ENCODE measurements at places on chromosomes 16 and 17.

DNA sequence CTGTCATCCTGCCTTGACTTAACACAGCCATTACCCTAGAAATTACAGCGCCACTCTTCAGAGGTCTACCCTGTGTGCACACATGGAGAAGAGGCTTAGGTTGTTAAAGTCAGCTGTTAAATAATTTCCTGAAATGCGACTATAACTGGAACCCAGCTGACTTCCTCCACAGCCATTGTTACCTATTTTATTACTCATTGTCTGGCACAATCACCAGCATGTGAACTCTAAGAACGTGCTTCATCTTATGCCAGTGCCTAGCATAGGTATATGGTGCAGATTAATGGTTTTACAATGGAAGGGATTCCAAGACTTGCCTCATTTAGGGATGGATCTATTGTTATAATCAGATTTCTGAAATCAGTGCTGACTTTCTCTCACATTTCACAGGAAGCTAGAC lies 11.9 kb downstream of the RDM1 start:
- no peak for DNase-seq

- no peak for DNase-seq
Observed at GRCh38 chr16:50467559-50467942, 80.6 kb upstream of the NKD1 start.

DNA sequence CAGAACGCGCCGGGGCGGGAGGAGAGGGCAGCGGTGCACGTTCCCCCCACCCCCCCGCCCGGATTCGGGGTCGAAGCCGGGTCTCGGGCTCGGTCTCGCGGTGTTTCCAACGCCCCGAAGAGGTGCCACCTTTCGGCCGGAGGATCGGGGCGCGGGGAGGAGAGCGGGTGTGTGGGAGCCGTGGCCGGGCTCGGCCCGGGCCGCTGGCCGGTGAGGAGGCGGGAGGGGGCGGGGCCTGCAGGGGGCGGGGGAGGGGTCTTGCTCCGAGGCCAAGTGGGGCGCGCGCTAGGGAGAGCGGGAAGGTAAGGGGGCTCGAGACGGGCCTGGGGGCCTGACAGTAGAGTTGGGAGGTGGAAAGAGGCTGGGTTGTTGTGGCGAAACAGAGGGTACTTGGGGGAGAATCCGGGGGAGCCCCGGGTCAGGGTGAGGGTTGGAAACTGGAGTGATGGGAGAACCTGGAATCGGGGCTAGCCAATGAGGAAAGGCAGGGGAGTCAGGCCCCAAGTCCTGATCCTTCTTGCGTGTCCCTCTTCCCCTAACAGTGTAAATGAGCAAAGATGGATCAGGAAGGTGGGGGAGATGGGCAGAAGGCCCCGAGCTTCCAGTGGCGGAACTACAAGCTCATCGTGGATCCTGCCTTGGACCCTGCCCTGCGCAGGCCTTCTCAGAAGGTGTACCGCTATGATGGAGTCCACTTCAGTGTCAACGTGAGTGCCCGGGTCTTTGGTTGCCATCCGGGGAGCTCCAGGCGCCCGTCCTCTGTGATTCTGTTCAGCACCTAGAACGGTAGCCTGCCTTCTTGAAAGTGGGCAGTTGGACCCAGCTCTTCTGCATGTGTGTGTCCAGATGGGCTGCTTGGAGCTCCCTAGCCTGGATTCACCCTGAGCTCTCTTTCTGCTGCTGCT lies 873 bp downstream of the SETD1A start:
- no peak for DNase-seq

DNA sequence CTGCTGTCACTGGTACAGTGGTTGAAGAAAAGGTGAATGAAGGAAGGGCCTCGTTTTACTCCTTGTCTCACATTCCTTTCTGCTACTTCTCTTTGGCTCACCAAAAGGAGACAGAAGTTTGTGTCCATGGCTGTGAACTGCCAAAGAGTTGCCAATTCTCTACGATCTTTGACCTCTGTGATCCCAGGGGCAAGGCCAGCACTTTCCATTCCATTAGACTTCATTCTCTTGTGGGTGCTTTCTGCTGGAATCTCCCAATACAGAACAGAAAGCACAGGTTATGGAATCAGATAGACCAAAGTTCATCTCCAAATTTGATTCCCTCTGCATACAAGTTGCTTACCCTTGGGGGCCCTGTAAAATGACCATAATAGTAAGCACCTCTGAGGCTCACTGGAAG lies 407.6 kb downstream of the MAF start:
- no peak for DNase-seq

GRCh38 chr17:3921006-3921405 lies 4.7 kb upstream of the P2RX1 start:
- no peak for DNase-seq

DNA sequence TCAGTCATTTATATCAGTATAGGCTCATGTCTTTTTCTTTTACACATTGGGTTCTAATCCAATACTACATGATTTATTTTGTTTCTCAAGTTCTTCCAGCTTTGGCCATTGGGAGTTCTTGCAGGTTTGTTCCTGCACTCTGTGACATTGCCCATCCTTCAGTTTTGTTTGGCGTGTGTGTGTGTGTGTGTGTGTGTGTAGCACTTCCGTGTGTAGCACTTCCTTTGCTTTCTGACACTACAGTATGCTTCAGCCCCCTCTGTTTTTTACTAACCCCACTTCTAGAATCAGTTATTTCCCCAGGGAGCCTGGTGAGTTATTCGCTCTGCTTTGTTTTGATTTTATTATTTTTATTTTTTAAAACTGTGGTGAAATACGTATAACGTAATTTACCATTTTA lies 75.6 kb upstream of the LGALS9 start:
- no peak for DNase-seq

DNA sequence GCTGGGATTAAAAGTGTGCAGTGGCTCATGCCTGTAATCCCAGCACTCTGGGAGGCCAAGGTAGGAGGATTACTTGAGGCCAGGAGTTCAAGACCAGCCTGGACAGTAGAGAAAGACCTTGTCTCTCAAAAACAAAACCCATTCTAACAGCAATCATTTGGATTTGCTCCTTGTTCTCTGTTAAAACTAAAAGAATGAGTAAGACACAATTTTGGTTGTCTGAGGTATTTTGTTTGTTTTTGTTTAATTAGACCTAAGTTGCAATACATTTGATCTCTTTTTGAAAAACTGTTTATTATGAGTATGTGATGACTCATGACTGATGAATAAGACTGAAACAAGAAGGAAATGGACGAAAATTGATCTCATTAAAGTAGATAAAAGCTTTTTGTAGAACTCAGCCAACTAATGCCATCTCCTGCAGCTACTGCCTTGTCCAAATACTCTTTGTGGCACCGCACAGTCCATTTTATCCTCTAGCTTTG lies 29.0 kb downstream of the GLG1 start:
- no peak for DNase-seq

- DNase-seq: no peak
Observed at GRCh38 chr16:16010194-16010593, 60.8 kb downstream of the ABCC1 start.

GRCh38 chr17:8012996-8013640 lies 10.7 kb downstream of the GUCY2D start:
- no peak for DNase-seq

DNA sequence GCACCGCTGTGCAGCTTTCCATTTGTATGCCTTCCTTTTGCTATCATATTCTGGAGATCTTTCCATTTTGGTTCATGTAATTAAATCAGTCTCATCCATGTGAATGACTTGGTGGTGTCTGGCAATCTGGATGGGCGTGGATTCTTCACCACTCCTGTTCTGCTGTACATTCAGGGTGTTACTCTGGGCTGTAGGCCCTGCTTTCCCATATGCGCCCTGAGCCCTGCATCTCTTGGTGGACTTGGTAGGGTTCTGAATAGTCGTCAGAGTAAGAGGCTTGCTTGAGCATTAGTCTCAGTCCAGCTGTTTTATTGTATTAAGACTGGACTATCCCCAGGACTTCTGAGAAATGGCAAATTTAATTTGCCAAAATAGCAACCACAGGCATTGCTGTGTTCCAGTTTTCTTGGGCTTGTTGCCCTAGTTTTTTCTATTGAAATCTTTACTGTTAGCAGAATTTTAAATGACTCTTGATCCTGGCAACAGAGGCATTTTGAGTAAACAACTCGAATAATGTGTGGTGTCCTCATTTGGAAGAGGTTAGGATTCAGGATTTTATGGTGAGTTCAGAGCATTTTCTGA lies 14.9 kb downstream of the BANP start:
- no peak for DNase-seq

GRCh38 chr17:58328195-58329034 lies at the start of gene TSPOAP1:
Gene TSPOAP1, minus strand, starts transcription at chr17:58328795. Its CDS starts 875 bp downstream, at chr17:58327920.
- DNase-seq: peak; percentile 93

DNA sequence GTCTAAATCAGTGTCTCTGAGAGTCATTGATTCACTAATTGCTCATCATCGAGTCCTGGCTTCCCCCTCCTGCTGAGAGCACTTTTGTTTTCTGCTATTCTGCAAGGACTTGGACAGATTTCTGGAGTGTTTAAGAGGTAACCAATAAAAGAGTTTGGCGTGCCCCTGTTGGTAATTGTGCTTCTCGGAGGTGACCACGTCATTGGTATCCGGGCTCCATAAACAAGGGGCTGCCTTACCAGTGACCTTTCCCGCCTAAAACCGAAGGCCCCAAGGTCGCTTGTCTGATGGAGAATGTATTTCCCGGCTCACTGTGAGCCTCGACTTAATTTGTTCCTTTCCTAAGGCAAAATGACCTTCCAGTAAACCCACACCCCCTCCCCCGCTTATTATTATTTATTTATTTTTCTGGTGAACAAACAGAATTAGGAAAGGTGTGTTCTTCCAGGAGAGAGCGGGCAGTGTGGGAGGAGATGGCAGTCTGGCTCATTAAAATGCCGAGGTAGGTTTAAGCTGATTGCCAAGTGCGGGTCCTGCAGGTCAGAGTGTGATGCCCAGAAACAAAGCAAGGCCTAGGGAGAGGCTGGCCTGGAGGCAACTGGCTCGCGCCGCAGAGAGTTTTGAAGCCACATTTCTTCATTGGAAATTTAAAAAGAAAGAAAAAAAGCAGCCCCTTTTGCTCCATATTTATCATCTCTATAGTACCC lies 30.2 kb downstream of the MSI2 start:
- DNase-seq: no peak

DNA sequence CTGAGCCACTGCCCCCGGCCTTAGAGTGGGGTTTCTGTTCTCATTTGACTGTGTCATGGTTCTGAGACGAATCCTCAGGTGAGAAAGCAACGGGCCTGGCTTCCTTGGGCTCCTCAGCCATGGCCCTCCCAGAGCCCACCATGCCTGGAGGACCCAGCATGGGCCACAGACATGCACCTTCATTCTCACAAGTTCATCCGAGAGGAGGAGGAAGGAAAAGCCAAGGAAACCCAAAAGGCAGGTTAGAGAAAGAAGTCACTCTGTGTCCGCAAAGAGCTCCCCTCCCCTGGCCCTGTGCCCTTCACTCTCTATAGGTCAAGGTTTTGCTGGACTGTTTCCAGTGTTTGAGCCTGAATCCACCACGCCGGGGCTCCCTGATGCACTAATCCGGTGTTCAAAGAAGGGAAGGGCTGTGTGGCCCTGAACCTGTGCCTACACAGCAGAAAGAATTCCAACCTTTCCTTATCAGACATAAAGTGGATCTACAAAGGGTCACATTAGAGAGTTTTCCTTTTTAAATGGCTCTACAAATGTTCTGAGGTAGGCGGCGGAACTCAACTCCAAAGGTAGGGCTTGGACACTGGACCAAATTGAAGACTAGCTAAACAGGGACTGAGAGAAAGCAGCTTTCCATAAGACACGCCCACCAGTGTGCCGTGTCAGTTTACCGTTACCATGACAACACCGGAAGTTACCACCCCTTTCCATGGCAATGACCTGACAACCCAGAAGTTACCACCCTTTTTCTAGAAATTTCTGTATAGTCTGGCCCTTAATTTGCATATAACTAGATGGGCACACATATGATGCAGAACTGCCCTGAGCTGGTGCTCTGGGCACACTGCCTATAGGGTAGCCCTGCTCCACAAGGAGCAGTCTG lies 15.9 kb upstream of the PECAM1 start:
- DNase-seq: no peak

DNA sequence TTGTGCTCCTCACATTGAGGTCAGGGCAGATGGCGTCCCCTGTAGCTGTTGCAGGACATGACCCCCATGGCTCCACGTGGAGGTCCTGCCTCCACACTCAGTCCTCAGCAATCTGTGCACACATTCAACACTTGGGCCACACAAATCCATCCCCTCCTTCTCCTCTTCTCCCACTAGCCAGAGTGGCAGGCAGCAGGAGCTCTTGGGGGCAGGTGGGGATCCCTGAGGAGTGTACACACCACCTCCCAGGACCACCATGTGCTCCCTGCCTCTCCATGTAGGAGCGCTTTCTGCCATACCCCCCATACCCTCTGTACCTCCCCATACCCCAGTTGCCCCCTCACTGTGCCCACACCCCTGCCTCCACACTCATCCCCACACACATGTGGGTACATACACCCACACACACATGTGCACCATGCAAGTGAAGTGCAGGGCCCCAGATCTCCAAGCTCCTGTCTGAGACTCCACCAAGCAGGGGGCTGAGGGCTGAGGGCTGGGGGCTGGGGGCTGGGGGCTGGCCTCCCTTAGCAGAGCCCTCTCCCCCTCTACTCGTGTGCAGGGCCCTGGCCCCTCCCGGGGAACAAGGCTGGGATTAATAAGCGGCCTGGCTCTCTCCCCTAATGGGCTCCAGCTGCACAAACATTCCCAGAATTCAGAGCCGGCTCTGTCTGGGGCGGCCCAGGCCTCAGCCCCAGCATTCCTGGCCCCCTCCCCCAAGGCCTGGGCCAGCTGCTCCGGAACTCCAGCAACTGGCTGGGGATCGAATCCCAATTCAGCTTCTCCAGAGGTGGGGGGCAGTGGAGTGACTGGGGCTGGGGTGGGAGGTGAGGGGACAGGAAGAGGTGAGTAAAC lies 48.2 kb upstream of the MEIOC start:
- no peak for DNase-seq

Measured in stimulated activated CD4-positive, alpha-beta T cell treated with anti-CD3 and anti-CD28 coated beads, Interleukin-15, amount 100 ng/mL, for 24 hours (primary cell).